Right cardiac atrium (tissue), 5 donors: ENCODE measurements at places on chromosomes 11 and 22. TPM values are rescaled to one million over a fixed set of nuclear protein-coding genes. Genes with fewer than 3 reads are reported as not detected.

The MN1 gene
- total RNA-seq, result 9.6 TPM

The KLHDC7B gene
- total RNA-seq, result 0.14 TPM

The MPZL3 gene
- total RNA-seq, result 1.4 TPM

The PPP1R14B gene
- total RNA-seq, result 114 TPM

The OR8G5 gene
- not detected for total RNA-seq

The KDELR3 gene
- total RNA-seq, result 5.0 TPM
